Vagina (tissue), 2 donors: ENCODE measurements at places on chromosomes 7 and 10.

DNA sequence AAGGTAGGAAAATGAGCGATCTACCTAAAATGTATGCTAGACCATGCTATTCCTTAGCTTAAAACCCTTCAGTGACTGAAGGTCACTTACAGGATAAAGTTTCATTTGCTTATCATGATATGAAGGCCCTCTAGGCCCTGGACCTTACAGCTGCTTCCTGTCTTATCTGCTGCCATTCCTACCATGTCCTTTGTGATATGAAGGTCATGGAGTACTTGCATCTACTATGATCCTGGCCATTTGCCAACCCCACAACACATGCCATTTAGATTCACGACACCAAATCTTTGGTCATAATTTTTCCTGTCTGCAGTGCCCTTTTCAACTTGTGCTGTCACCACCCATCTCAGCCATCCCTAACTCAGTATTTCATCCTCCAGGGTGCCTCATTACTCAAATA, 181.8 kb upstream of the MDFIC start:
- no peaks in the 10 kb centered on the region for H3K36me3 ChIP-seq
- no peaks in the 10 kb centered on the region for H3K4me1 ChIP-seq
- DNase-seq: no peak
- H3K27me3 ChIP-seq: no peaks in the 10 kb centered on the region

- no peak overlapping the region for H3K27ac ChIP-seq
- H3K4me1 ChIP-seq: peaks cover 8% of the 10 kb centered on the region
- no peaks in the 10 kb centered on the region for H3K36me3 ChIP-seq
Observed at GRCh38 chr10:96991313-96991841, 159.3 kb downstream of the LCOR start.

DNA sequence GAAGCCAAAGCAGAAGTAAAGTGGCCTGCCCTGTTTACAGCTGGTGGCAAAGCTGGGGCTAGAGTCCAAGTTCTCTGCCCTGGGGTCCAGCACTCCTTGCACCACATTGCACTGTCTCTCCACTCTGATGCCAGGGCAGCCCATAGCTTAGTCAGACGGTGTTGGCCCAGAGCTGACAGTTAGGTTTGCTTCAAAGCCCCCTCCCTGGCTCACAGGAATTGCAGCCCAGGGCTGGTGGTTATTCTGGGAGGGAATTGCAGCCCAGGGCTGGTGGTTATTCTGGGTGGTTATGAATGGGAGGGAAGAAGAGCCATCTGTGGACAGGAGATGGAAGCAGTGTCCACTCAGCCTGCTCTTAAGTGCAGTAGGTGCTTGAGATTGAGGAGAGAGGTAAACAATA, 88.9 kb downstream of the SCRN1 start:
- no peaks in the 10 kb centered on the region for H3K36me3 ChIP-seq
- peak; percentile 28 for DNase-seq
- no peak overlapping the region for H3K27ac ChIP-seq
- no peaks in the 10 kb centered on the region for H3K4me1 ChIP-seq

DNA sequence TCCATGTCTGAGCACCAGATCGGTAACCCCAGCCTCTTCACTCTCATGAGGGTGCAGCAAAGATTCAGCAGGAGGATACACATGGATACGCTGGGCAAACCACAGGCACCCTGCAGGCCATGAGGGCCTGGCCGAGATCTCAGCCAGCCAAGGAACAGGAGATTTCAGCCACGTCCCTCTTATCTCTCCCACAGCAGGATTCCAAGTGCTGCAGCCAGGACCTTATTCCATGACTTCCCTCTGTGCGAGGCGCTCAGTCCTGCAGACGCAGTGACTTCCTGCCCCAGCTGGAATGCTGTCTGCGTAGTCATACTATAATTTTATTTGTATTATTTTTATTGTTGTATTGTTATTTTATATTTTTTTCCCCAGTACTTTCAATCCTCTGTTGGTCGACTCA, 66.8 kb downstream of the PTPRN2 start:
- no peak overlapping the region for H3K27ac ChIP-seq
- no peaks in the 10 kb centered on the region for H3K4me1 ChIP-seq
- no peaks in the 10 kb centered on the region for H3K27me3 ChIP-seq
- H3K36me3 ChIP-seq: no peaks in the 10 kb centered on the region
- no peak for DNase-seq

DNA sequence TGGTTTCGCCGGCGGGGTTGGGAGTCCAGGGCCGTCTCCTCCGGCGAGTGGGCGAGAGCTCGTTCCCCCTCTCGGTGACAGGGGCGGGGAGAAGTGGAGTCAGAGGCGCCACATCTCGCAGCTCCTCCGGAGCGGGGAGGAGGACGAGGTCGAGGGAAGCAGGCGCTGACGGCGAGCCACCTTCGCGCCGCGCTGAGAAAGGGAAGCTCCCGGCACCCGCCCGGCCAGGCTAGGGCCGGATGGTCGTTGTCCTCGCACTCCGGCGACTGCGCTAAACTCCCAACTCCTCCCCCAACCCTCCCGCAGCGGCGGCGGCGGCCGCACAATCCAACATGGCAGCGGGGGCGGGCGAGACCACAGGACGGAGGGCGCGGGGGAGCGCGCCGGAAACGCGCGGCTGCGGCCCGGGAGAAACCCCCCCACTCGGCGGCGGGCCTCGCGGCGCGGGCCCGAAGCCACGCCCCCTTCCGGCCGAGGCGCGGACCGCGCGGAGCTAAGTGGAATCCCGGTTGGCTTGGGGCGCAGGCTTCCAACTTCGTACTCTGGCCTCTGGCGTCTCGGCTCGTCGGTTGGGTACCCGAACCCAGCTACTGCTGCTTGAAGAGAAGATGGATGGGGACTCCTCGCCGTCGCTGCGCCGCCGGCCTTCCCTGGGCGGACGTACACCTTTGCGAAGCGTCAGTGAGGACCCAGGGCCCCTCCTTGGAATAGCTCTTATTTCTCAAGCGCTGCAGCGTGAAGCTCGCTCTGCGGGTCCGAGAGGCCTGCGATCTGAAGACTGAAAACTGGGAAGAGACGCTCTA, at the start of gene WASL:
Gene WASL (minus strand): TSS at position 270 of the 803 bp plus-strand sequence. CDS start 269 bp downstream, at position 1.
- H3K4me1 ChIP-seq: peaks cover 59% of the 10 kb centered on the region
- peak; percentile 94 for DNase-seq
- peak within 1 kb of the TSS; percentile 92 for H3K4me3 ChIP-seq
- H3K27ac ChIP-seq: peak within 1 kb of the TSS; percentile 96
- H3K27me3 ChIP-seq: no peaks in the 10 kb centered on the region

DNA sequence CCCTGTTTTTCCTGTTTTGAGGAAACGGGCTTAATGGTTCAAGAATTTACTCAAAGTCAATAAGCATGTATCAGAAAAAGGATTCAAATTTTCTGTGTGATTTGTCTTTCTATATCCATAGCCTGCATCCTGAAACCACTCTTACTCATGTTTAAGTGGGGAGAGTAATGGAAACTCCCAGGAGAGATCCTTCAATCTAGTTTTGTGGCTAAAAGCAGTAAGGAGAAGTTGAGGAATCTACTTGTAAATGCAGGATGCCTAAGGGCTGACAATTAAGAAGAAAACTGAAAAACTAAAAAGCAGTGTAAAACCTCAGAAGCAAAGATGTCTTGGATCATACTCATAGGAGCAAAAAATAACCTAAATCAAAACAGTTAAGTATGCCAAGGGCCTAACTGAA, 68.1 kb upstream of the GRID1 start:
- DNase-seq: no peak
- no peaks in the 10 kb centered on the region for H3K27me3 ChIP-seq
- no peaks in the 10 kb centered on the region for H3K4me1 ChIP-seq
- H3K27ac ChIP-seq: no peak overlapping the region
- H3K36me3 ChIP-seq: no peaks in the 10 kb centered on the region
- no peak overlapping the region for H3K4me3 ChIP-seq

DNA sequence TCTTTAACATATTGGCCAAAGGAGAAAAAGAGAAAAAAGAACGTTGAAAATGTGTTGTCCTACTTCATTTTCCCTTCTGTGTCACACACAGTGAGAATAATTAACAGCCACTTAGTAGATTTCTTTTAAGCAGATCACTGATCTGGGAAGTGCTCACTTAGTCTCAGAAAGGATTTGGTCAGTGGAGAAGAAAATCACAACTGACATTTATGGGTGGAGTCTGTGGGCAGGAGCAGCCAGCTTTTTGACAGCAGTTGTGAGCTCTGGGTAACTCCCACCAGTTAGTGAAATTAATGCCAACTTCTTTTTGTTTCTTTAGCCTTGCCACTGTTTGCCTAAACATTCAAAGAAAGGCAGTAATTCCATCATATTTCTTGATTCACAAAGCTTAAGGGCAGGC, 49.7 kb downstream of the CDK14 start:
- H3K36me3 ChIP-seq: no peaks in the 10 kb centered on the region
- H3K4me3 ChIP-seq: no peak overlapping the region
- no peaks in the 10 kb centered on the region for H3K27me3 ChIP-seq

- peaks cover 6% of the 10 kb centered on the region for H3K4me1 ChIP-seq
- H3K36me3 ChIP-seq: no peaks in the 10 kb centered on the region
Observed at GRCh38 chr10:84539216-84539615, 210.8 kb downstream of the CCSER2 start.

- no peak overlapping the region for H3K4me3 ChIP-seq
- no peaks in the 10 kb centered on the region for H3K36me3 ChIP-seq
- H3K4me1 ChIP-seq: no peaks in the 10 kb centered on the region
- no peak overlapping the region for H3K27ac ChIP-seq
Observed at GRCh38 chr7:20199015-20199737, 18.0 kb downstream of the MACC1 start.

- H3K27ac ChIP-seq: no peak overlapping the region
- H3K4me1 ChIP-seq: no peaks in the 10 kb centered on the region
- no peak overlapping the region for H3K4me3 ChIP-seq
- no peaks in the 10 kb centered on the region for H3K27me3 ChIP-seq
- no peak for DNase-seq
- no peaks in the 10 kb centered on the region for H3K36me3 ChIP-seq
Observed at GRCh38 chr7:98240961-98241673, 10.9 kb downstream of the TECPR1 start.

- no peaks in the 10 kb centered on the region for H3K4me1 ChIP-seq
- H3K27ac ChIP-seq: no peak overlapping the region
- no peak overlapping the region for H3K4me3 ChIP-seq
- H3K36me3 ChIP-seq: no peaks in the 10 kb centered on the region
- DNase-seq: no peak
Observed at GRCh38 chr7:40884241-40884640, 749.4 kb downstream of the SUGCT start.

- no peaks in the 10 kb centered on the region for H3K36me3 ChIP-seq
- no peak overlapping the region for H3K4me3 ChIP-seq
- peaks cover 44% of the 10 kb centered on the region for H3K4me1 ChIP-seq
- no peak for DNase-seq
Observed at GRCh38 chr10:35415505-35415904, 79.2 kb downstream of the CCNY start.

GRCh38 chr7:74365322-74366022, 76.3 kb downstream of the CLIP2 start:
- H3K27ac ChIP-seq: no peak overlapping the region
- no peak overlapping the region for H3K4me3 ChIP-seq
- peaks cover 6% of the 10 kb centered on the region for H3K4me1 ChIP-seq
- DNase-seq: no peak
- no peaks in the 10 kb centered on the region for H3K27me3 ChIP-seq

DNA sequence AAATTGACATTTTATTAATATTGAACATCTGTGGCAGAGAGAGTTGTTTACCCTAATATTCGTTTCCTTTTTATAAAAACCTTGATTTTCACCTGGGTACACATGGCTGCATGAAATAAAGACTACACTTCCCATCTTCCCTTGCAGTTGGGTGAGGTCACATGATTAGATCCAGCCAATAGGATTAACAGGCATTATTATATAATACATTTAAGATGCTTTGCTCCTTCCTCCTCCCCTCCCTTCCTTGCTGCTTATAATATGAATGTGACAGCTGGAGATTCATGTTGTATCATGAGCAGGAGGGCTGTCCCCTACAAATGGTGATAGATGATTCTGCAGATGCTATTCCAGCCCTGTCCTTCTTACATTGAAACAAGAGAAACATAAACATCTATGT, 146.6 kb downstream of the SH2D4B start:
- no peak overlapping the region for H3K4me3 ChIP-seq
- DNase-seq: no peak
- no peaks in the 10 kb centered on the region for H3K4me1 ChIP-seq
- no peak overlapping the region for H3K27ac ChIP-seq
- no peaks in the 10 kb centered on the region for H3K36me3 ChIP-seq

DNA sequence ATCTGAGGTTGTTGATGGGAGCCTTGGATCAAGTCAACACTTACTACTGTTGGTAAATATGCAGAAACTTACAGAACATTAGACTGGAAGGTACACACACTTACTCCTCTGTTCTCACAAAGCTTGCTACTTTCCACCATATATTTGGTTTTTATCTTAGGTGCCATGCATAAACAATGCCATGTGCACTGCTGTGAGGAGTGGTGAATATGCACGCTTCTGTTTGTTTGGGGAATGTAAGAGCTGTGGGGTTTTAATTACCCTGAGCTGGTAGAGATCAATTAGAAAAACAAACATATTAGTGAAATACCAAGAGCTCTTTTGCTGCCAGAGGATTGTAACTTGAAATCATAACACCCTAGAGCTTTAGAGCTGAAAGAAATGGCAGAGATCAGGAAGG, 79.8 kb upstream of the ARID5B start:
- no peaks in the 10 kb centered on the region for H3K36me3 ChIP-seq
- H3K4me3 ChIP-seq: no peak overlapping the region
- no peak overlapping the region for H3K27ac ChIP-seq
- no peaks in the 10 kb centered on the region for H3K27me3 ChIP-seq

DNA sequence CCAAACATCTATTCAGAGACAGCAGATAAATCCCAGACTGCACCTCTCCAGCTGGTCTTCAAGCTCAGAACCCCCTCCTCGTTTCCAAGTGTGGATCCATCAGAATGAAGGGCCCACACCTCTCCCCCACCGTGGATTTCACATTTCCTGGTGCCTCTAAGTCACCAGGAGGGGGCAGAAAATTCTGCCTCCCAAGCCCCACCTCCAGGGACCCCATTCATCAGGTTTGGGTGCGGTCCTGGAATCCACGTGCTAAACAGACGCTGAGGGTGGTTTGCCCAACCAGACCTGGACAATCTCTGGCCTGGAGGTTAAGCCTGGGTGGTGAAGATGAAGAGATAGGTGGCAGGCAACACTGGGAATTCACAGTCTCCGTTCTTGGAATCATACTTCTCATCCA, 92.4 kb downstream of the WDR11 start:
- H3K27ac ChIP-seq: no peak overlapping the region
- no peak overlapping the region for H3K4me3 ChIP-seq
- no peaks in the 10 kb centered on the region for H3K36me3 ChIP-seq
- H3K4me1 ChIP-seq: no peaks in the 10 kb centered on the region
- no peak for DNase-seq

GRCh38 chr10:48691812-48692528, 7.3 kb downstream of the WDFY4 start:
- H3K4me1 ChIP-seq: no peaks in the 10 kb centered on the region
- no peak overlapping the region for H3K27ac ChIP-seq
- H3K36me3 ChIP-seq: no peaks in the 10 kb centered on the region
- peak; percentile 67 for DNase-seq

DNA sequence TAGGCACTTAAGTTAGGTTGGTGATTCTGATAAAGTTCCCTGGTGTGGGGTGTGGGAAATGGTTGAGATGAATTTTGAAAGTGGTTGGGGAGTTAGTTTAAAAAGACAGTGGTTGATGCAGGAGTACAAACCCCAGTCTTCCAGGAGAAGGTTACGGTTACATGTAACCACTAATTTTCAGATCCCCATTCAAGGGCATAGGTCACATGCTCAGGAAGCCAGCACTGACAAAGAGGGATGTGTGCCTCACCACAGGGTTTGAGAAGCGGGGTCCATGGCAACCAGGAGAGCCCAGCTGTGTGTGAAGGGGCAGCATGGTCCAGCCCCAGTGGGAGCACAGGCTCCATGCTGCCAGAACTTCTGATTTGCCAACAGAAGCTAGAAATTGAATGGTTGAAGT, 144.2 kb downstream of the MDFIC start:
- H3K36me3 ChIP-seq: no peaks in the 10 kb centered on the region
- no peak overlapping the region for H3K4me3 ChIP-seq
- no peak overlapping the region for H3K27ac ChIP-seq

GRCh38 chr10:96417441-96417840, 58.6 kb upstream of the OPALIN start:
- H3K27ac ChIP-seq: no peak overlapping the region
- no peaks in the 10 kb centered on the region for H3K27me3 ChIP-seq
- DNase-seq: no peak
- peaks cover 16% of the 10 kb centered on the region for H3K4me1 ChIP-seq
